ENCODE measurements at places on chromosomes 11 and 22.

DNA sequence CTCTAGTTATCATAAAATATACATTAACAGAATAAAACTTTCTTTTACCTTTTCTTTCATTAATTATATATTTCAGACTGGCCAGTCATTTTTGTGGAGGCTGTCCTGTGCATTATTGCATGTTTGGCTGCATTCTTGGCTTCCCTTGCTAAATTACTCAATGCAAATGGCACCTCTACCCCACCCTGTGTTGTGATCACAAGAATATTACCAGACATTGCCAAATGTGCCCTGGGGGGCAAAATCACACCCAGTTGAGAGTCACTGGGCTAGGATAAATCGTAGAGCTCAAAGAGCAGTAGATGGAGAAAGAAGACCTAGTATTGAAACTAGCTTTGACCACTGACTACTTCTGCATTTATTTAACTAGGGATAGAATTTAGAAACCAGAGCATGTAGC lies 1257.8 kb upstream of the TENM4 start:
- no peak for DNase-seq

DNA sequence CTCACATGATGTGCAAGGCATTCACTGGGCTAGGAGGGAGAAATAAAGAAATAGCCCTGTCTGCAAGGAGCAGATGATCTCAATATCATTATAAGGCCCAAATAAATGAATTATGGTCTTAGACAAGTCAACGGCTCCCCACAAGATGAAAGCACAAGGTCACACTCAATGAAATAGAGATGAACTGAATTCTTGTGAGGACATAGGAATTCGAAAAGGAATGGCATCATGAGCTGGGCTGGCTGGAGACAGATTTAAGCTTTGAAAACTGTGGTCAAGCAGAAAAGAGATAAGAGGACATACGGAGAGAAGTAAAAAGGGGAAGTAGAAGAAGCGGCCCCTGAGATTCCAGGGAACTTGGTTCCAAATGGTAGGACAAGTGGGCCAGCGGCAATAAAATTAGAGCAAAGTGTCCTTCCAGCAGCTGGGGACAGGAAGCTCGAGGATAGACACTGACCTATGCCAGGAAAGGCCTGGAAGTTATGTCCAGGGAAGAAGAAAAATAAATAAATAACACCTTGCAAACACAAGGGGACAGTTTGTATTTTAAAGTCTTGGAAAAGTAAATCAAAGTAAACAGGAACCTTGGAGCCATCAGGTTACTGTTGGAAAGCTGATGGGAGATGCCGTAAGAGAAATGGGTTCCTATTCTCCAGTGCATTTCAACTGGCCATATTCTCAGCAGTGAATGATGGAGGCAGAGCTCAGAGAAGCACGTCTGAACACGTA lies 37.8 kb downstream of the GALNT18 start:
- no peak for DNase-seq

DNA sequence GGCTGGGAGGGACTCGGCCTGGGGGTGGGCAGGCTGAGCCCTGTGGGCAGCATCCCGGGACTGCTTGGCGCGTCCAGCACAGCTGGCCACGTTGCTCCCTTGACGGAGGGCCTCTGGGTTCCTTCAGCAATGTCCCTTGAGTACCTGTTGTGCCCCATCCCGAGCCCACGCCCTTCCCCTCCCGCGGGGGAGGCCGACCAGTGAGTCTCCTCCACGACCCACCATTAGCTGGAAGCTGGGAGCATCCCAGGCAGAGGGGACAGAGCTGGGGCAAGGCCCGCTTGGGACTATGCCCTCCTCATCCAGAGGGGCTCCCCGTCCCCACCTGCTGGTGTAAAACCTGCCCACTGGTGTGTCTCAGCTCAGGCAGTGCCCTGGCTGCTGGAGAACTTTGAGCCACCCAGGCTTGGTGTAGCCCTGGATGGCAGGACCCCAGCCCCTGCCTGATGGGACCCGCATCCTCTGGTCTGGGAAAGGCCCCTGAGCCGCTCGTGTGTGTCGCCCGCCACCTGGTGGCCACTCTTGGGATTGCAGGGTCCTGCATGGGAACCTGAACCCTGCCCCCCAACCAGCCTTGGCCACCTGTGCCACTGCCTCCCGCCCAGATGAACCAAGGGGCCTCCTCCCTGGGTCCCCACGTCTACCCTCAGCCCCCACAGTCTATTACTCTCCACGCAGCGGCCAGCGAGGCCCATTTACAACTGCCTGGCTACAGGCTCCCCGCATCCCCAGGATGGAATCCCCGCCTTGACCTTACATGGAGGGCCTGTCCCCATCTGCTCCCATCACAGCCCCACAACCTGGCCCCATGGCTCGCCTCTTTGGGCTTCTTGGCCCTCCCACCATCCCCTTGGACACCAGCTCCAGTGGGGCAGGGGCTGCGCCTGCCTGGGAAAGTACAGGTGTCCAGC lies 16.6 kb upstream of the ARHGAP8 start:
- DNase-seq, result peak; percentile 74

DNA sequence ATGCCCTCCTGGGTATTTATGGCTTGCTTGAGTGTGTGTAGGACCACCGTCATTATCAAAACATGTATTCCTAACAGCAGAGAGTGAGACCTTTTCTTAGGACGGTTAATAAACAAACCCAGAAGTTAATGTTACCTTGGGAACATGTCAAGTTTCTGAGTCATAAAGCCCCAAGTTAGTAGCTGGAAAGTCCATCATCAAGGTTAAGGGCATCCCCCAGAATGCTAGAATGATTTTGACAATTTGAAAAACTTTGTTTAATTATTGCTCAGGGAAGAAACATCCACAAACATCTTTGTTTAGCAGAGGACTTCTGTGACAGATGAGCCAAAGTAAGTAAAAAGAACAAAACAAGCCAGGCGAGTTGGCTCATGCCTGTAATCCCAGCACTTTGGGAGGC lies 20.0 kb downstream of the CAVIN3 start:
- no peak for DNase-seq

GRCh38 chr22:19959043-19959586 lies 17.5 kb upstream of the TXNRD2 start:
- no peak for DNase-seq

DNA sequence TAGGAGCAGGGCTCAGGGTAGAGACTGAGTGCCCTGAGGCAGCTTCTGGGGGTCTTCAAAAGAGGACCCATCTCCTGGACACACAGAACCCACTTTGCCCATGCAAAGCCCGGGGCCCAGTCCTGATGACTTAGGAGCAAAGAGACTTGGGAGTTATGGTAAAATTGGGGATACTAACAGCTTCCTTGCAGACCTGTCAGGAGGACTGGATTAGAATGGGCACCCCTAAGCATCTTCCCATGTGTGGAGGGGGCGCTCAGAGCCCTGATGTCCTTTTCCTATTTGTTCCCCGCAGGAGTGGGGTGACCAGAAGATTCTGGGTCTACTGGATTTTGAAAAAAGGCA lies 100.0 kb downstream of the WNT7B start:
- DNase-seq, result no peak

GRCh38 chr11:13446444-13446843 lies 16.6 kb downstream of the BTBD10 start:
- no peak for DNase-seq

DNA sequence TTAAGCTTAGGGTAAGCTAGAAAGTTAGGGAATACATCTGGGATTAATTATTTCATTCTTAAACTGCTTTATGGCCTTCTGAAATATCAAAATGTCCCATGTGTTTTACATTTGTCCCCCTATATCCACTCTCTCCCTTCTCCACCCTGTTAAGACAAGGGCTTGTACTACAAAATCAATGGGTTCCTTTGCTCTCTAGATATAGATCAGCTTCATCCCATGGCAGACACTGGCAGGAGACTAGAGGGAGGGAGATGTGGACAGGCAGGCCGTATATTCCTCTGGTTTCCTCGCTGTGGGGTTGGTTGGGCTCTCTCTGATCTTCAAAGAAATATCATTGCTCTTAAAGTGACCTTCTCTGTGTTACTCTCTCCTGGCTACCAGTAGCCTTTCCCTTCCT lies 1281.0 kb downstream of the LRRC4C start:
- no peak for DNase-seq

DNA sequence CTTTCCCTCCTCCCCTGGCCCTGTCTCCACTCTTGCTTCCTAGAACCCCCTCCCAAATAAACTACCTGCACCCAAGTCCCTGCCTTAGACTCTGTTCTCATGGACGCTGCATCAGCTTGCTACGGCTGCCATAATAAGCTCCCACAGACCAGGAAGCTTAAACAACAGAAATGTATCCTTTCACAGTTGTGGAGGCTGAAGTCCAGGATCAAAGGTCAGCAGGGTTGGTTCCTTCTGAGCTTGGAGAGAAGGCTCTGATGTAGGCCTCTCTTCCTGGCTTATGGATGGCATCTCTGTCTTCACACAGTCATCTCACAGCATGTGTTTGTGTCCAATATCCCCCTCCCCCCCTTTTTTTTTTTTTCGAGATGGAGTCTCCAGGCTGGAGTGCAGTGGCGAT lies 23.4 kb downstream of the CBX7 start:
- no peak for DNase-seq

DNA sequence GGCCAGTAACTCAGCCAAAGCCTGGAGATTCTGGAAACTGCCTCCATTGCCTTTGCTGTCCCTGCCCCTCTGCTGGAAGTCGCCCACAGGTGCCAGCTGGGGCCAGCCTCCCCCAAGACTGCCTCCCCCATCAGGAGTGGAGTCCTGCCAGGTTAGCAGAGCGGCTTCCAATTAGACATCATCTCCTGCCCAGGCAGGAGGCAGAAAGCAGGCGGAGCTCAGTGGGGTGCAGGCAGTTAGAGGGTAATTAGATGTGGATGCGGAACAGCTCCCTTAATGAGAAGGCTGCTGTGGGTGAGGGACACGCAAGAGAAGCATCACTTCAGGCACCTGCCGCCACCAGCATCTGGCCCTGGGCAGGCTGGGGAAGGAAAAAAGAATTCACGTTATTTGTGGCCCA lies 90.9 kb upstream of the TP53I11 start:
- no peak for DNase-seq

DNA sequence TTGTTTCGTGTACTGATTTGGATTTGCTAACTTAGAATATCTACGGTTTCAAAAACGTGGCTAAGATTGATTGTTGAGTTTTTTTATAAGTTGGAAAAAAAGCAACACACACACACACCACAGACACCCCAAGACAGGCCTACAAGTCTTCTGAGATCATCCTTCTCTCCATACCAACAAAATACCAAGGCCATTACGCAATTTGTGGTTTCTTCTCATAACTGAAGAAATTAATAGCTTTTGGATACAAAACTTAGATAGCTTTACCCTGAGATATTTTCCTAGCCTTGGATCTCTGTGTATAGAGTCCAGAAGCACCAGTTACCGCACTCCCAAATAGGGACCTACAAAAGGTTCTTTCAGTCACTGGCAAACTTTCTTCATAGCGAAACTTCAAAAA lies 113.6 kb downstream of the SIK3 start:
- DNase-seq, result no peak

GRCh38 chr11:34641456-34641855 lies 20.6 kb downstream of the EHF start:
- no peak for DNase-seq

DNA sequence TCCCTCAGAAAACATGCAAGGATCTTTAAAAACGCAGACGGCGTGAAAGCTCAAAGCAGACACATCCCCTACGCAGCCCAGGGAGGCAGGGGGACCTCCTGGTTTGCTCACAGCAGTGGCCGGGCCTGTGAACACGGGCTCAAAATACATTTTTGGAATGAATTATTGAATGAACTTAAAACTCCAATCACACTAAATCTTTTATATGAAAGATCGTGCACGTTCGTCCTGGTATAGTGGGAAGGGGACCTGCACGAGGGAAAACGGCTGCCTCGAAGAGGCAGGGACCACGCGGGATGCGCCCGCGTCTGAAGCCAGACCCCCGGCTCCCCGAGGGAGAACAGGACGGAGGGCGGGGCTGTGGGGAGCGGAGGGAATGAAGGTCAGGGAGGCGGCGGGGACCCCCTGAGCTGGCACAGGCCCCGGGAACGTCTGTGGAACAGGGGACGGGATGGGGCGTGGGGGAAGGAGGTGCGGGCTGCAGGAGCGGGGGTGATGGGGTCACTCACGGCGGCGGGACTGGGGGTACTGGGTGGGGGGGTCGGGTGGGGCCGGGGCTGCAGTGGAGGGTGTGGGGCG lies 1.3 kb upstream of the PANX2 start:
- DNase-seq, result no peak

DNA sequence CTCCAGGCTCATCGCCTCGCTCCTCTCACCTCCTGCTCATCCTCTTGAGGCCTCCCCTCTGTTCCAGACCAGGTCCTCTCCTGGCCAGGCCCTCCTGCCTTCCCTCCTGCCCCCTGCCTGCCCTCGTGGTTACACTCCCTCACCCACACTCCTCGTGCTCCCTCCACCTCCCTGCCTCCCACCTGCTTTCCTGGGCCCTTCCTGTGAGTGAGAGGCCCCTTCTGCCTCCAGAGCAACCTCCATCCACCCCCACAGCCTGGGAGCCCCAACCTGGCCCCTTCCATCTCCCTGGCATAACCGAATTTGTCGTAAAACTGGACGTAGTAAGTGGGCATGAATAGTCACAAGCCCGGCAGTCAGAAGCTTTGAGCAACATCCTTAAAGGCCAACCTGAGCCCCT lies 4.5 kb downstream of the APOBEC3G start:
- DNase-seq, result no peak

DNA sequence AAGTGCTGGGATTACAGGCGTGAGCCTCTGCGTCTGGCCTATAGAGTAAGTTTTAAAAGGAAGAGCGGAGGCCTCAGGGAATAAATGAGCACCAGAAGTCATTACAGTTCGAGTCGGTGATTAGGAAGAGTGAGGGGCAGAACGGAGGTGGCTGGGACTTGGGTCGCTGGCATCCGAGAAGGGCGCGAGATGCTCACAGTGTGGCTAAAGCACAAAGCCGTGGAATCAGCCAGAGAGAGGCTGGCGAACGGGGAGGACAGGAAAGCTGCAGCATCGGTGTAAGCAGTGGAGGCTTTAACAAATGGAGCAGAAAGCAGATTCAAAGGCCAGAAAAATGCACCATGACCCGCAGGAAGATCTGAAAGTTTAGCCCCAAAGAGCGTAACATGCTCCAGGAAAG lies 2.7 kb upstream of the KRTAP5-4 start:
- DNase-seq, result no peak

DNA sequence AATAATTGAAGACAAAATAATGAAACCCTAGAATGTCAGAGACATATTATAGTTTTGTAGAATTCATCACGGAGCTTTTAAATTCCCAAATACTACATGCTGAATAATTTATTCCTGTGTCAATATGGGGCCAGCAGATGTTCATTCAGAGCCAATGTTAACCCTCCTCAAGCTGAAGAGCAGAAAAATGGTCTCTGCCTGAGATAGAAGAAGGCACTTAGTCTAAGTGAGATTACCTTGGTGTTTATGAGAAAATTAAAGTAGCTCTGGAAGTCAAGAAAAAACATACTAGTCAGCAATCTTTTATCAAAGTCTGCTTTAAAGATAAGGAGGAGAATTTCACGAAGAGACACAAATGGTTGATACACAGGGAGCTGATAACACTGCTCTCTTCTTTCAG lies 328.2 kb downstream of the TTC28 start:
- no peak for DNase-seq
